Activated CD4-positive, CD25-positive, alpha-beta regulatory T cell (primary cell): ENCODE measurements at places on chromosomes 7 and 10.

DNA sequence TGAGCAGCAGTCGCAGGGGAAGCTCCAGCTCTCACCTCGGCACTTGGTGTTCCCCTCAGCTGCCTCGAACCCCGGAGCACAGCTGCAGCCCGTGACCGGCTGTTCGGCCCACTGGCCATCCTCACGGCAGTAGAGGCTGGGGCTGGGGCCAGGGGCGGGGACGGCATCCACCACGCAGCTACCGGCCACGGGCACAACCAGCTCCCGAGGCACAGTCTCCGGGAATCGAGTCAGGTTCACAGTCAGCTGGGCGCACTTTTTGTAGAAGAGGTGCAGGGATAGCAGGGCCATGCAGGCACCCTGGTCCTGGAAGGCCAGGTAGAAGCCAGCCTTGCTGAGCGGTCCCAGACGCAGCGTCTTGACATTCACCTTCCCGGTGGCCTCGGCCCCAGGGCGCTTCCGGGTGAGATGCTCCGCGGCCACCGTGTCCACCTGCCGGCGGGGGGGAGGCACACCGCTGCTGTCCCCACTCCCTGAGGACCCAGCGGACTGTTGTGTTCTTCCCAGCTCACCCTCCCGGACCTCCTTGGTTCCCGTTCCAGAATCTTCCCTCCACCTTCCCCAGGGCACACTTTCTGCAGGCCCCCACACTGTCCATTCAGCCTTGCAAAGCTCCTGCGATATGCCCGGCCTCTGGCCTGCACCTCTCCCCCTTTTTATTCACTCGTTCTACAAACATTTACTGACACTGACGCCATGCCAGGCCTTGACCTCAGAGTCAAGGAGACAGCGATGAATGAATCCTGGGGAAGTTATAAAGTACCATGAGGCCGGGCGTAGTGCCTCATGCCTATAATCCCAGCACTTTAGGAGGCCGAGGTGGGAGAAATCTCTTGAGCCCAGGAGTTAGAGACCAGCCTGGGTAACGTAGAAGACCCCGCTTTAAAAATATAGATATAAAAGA, 4.8 kb downstream of the EPHB4 start:
- DNase-seq = no peak

DNA sequence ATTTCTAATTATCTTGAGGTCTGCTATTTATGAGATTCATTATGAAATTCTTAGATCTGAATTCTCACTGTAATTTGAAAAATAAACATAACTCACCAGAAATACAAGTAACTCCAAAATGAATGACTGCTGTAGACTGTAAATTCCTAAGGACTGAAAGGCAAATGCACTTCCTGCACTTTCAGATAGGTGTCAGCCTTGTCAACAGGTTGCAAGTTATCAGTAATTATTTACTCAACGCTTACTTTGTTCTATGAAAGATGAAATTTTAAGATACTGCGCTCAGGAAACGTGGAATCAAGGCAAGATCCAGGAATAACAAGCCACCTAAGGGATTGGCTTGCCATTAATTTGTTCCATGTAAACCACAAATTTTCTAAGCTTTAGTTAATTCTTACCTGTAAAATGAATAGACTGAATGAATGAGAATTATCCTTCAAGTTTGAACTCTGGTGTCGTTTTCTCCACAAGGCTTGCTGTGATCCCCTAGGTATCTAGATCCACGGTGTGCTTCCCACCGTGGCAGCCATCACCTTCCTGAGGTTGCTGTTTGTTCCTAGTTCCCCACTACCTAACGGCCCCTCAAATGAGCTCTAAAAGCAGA, 12.6 kb downstream of the DHX32 start:
- no peak for DNase-seq

GRCh38 chr7:96344236-96344635, 22.3 kb upstream of the SLC25A13 start:
- DNase-seq = no peak

DNA sequence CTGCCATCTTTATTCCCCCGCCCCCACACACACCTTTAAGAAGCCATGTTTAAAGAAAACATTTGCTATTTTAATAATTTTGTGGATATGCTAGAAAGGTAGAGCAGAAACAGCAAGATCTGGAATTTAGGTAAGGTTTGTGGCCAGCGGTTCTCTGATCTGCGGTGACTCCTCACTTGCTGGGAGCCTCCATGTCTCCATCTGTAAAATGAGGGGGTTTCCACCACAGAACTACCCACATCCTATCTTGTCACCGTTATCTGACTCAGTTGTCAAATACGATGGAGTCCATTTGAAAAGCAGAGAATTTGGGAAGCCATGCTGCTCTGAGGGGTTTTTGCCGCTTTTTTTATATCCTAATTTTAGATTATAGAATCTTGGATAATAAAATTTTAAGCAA, 23.3 kb downstream of the MACC1 start:
- no peak for DNase-seq

DNA sequence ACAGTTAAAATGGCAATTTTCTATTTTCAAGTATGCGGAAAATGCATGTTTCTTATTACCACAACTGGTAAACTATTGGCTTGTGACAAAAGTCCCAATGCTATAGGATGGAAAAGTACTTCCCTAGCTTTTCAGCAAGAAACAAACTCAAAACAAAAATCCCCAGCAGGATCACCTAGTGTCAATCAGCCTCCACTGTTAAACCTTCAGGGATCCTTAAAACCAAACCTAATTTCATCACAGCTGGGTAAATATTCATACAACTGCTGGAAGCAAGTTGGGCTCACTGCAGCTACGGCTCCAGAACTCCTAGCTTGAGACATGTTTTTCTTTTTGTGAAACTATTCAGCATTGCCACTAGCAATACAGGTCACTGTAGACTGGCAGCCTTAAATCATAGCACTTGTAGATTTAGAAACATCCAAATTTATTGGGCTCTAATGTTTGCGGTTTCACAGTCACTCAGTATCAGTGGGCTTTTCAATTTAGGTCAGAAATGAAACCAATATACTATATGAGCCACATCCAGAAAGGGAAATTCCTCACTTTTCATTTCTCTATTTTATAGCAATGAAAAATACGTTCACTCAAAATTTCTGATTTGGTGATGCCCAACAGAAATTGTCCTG, 145.2 kb upstream of the ANK3 start:
- no peak for DNase-seq

DNA sequence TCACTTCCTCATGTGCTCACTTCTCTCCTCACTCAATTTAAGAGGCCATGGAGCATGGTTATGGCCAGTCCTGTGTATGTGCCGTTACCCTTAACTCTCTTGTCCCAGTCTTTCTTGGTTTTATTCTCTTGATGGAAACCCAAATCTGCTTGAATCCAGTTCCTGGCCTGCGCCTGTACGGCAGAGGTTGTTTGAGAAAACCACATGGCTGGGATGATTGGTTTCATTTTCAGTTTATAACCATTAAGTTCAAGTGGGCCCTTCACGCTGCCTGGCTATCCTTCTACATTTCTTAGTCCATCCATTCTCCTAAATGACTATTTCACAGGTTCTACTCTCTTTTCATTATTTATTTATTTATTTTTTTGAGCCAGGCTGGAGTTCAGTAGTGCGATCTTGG, 1.6 kb upstream of the ZNF239 start:
- no peak for DNase-seq

DNA sequence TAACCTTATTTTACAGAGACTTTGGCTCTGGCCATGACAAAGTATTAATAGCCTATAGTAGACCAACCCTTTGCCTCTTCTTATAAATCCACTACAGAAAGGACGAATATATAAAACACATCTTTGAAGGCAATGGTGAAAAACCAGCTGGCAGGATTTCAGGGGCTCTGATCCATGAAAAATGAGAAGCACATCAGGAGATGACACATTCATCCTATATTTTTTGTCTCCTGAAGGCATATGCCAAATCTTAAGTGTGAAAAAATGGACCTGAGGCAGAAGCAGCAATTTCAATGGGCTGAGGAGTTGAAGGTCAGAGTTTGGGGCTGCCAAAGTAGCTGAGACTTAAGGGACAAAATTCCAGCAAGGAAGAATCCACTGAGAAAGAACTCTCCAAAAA, 14.4 kb downstream of the RNF216 start:
- no peak for DNase-seq

DNA sequence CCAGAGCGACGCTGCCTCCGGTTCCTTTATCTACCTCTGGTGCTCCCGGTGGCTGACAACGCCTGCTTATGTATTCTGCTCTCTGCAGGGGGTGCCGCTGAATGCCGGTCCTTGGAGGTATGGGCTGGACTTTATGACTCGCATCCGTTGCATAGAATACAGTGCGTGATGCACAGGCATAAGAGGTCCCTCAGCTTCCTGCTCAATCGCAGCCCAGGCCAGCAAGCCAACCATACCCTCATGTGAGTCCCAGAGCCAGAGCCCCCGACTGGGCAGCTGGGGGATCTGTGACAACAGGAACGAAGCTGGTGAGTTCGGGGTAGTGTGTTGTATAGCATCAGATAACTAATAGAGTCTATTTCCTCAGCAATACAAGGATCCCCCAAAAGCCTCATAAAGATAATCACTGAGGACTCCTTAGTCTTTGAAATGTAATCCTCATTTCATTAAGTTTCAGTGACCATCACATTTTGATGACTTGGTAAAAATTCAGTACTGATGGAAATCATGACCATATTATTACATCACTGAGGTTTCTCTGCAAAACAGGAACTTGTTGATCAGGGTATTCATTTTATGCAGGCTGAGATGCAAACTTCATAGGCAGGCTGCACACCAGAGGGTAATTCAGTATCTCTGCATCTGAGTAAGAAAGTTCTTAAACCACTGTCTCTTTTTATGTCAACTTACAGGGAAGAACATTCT, 607.8 kb downstream of the PTPRN2 start:
- DNase-seq = no peak

GRCh38 chr10:74927701-74928100, 101.3 kb downstream of the KAT6B start:
- no peak for DNase-seq

DNA sequence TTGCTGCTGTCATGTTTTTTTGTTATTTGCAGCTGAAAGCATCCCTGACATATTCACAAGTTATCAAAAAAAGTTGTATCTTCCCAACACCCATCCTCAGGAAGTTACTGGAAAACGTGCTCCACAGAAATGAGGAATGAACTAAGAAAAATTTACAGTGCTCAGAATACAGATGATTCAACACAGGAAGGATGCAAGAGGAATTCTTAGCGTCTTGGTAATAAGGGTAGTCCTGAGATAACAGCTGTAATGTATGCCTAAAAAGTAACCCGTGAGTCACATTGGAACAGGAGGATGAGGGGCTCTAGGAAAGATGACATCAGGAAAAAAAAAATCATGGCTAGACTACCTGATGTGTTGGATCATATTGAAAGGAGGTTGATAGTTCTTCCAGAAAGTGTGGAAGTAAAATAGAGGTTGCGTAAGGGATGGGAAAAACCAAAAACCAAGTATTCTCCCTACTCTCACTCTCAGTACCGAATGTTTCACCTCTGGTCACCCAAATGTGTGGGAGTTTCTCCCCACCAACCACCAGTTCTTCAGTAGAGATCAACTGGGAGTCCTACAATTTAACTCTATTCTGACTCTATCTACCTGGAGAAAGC, 3.9 kb downstream of the ADAM12 start:
- no peak for DNase-seq

DNA sequence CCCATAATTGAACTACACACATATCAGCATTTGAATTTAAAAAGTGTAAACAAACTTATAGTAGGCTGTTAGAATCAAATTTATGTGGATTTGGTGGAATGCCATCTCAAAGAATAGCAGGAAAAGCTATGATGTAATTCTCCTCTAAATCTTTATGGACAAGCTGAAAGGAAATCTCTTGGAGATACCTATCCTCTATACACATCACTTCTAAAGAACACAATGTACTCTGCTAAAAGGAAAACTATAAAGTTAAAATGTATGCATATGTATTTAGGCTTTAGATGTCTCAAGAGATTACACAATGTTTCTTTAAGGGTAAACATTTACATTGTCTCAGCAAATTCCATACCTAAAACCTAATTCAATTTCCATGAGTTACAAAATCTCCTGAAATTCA, 323.3 kb downstream of the CRPPA start:
- DNase-seq = no peak

GRCh38 chr10:121952226-121952625, 22.8 kb downstream of the NSMCE4A start:
- DNase-seq = no peak

DNA sequence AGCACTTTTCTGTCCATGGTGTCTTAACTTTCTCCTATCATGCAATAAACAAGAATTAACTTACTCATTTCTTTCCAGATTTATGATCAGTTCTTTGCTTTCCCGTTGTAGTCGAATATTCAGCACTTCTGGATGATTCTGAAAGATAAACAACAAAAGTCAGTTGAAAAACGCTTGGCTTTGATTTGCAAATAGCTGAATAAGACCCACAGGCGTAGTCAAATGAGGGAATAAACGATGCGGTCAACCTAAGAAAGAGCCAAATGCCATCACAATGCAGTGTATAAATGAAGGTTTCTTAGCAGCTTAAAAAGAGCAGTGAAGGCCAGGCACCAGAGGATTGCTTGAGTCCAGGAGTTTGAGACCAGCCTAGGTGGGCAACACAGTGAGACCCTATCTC, 109.4 kb downstream of the ADAM12 start:
- no peak for DNase-seq

DNA sequence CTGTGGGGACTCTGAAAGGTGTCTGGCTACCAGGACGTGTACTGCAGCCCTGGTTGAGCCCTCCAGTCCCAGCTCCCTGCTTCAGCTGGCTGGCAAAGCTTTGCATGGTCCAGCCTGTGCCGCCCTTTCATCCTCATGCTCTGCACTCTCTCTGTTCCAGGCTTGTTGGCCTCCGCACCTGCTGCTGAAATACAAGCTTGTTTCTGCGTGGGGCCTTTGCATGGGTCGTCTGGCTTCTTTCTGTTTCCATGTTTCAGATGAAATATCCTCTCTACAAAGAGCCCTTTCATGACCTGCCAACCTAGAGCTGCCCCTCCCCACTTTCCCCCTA, 45.9 kb downstream of the TSPAN15 start:
- DNase-seq = no peak

- DNase-seq = no peak
These were observed 176.3 kb upstream of the MEOX2 start for GRCh38 chr7:15862781-15863165.

- no peak for DNase-seq
These were observed 126.4 kb upstream of the DKK1 start for GRCh38 chr10:52187521-52188258.

DNA sequence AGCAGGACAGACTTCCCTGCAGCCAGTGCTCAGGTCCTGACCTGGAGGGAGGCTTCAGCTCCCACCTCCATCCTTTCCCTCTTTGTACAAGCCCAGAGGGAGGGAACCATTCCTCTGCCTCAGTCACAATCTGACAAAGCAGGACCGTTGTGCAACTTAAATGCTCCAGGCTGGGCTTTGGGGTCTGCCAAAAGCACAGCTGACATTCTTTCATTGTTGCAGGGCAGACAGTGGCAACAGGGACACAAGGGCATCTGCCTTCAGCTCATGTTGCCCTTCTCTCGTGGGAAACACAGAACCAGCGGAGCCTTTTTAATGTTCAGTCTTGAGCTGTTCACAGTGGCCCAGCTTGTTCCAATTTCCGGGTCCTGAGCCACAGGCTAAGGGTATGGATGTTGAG, 155.7 kb upstream of the TNS3 start:
- no peak for DNase-seq

- no peak for DNase-seq
These were observed 12.0 kb upstream of the AKR1B1 start for GRCh38 chr7:134470864-134471263.

- no peak for DNase-seq
These were observed 301.5 kb downstream of the CCDC3 start for GRCh38 chr10:12699781-12700556.

GRCh38 chr7:150444674-150445365, 5.6 kb upstream of the GIMAP8 start:
- DNase-seq = no peak
